ENCODE measurements at places on chromosomes 2 and 18. TPM values are rescaled to one million over a fixed set of nuclear protein-coding genes. Genes with fewer than 3 reads are reported as not detected.

Gene GCG
- total RNA-seq, result not detected

Gene MAP2
- 102 TPM for total RNA-seq

Gene LRP2
- total RNA-seq, result 143 TPM

Gene FAHD2B
- total RNA-seq, result 24.3 TPM

Gene PRKAG3
- not detected for total RNA-seq

Gene PARD3B
- 2.0 TPM for total RNA-seq

Gene SLC5A7
- total RNA-seq, result 0.04 TPM

Gene BMP10
- total RNA-seq, result not detected
